Activated CD8-positive, alpha-beta T cell treated with anti-CD3 and anti-CD28 coated beads, Interleukin-2, amount 10 ng/mL, durations not matched to agents 7 days and 5 days (primary cell): ENCODE measurements at places on chromosomes 7 and 10. TPM values are rescaled to one million over a fixed set of nuclear protein-coding genes. Genes with fewer than 3 reads are reported as not detected.

GRCh38 chr7:127733986-127734385 lies 82.0 kb downstream of the SND1 start:
- no peak for DNase-seq

GRCh38 chr7:112753298-112753697 lies 36.9 kb downstream of the TMEM168 start:
- no peak for DNase-seq

DNA sequence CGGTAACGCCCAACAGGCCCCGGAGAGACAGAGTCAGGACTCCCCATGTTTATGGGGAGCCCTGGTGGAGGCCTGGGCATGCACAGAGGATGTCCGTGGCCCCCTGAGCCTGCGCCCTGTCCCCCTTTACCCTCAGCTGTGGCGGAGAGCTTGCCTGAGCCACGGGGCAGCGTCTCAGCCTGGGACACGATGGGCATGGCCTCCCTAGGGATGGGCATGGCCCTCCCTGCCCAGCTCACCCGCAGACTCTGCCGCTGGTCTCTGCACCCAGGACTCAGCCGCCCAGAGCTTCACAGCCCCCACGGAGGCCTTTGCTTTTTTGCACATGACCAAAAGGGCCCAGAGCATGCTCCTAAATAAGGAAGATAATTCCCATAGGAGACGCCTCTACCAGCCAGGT lies 394.2 kb downstream of the PTPRN2 start:
- DNase-seq: no peak

DNA sequence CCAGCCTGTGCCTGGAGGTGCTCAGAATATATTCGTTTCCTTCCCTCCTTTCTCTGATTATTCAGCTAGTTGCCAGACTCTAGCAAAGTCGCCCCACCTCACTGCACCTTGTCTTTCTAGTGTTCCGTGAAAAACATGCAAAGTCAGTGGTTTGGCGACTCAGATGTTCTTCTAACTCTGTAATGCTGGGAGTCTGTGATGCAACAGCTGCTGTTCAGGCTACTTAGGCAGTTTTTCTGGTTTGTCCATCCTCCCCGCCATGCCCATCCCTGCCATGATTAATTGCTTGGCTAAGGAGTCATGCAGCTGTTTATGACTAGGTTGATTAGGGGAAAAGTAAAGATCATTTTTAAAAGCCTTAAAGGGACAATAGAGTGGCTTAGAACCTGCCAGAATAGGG lies 99.4 kb downstream of the MTPN start:
- DNase-seq: no peak

- no peak for DNase-seq
Observed at GRCh38 chr10:14004536-14004935, 326.2 kb downstream of the FRMD4A start.

DNA sequence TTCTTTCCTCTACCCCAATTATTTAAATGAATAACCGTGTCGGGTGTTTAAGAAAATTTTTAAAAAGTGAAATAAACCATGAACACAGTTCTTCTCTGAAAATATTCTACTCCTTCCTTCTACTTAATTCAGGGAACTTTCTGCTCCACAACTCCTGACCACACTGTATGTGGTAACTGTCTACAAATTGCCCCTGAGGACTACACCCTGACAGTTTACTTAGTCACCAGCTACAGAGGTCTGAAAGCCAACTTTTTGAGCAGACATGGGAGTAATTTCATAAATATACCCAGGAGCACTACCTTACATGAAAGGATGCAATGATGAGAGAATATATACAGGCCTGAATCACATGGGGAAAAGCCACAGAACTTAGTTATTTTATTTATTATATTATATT lies 523.2 kb upstream of the SORCS1 start:
- no peak for DNase-seq

- DNase-seq: no peak
Observed at GRCh38 chr7:23207021-23207420, 25.2 kb downstream of the NUP42 start.

DNA sequence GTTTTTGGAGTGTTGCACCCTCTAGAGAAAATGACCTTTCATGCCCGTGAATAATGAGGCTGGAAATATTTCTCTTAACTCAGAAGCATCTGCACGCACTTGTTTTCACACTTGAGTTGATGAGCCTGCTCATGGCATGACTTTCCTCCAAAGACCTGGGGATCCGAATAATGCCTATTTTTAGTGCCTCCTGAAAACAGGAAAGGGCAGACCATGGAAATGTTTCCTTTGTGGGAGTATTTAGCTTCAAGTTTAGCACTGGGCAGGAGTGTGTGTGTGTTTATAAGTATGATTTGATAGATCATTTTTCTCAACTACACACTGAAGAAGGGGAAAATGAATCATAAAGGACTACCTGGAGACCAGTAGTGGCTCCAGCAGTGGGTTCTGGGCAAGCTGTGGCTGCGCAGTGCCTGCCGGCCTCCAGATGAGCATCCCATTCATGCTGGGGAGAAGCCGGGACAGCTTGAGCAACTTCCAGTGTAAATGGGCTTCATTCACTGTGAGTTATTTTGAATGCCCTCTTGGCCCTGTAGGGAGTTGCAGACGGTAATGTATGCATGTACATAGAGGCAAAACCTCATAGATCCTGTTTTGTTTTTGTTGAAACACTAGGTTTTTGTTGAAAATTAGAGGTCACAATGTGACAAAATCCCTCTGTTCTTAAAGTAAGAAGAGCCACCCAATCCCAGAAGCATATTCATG lies 117.8 kb upstream of the INSYN2A start:
- no peak for DNase-seq

DNA sequence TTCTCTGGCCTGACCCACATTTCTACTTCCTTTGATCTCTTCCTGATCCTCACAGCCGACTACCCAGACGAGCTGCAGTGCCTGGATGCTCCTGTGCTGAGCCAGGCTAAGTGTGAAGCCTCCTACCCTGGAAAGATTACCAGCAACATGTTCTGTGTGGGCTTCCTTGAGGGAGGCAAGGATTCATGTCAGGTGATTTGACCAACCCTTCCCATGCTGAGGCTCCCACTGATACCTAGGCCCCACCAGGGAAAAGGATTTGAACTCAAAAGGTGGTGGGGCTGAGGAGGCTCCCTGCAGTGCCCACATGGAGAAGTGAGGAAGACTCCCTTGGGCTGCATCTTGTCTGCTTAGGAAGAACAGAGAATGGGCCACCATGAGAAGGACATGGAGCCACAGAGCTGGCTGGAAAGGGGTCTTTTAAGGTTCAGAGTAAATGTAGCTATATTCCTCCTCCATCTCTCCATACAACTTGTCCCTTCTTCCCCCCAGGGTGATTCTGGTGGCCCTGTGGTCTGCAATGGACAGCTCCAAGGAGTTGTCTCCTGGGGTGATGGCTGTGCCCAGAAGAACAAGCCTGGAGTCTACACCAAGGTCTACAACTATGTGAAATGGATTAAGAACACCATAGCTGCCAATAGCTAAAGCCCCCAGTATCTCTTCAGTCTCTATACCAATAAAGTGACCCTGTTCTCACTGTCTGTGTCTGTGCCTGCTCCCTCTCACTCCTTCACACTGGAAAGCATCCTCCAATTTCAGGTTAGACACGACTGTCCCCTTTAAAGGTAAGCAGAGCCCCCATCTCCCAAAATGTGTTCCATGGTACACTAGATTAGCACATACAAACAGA lies 3.3 kb downstream of the PRSS1 start:
- DNase-seq: no peak

DNA sequence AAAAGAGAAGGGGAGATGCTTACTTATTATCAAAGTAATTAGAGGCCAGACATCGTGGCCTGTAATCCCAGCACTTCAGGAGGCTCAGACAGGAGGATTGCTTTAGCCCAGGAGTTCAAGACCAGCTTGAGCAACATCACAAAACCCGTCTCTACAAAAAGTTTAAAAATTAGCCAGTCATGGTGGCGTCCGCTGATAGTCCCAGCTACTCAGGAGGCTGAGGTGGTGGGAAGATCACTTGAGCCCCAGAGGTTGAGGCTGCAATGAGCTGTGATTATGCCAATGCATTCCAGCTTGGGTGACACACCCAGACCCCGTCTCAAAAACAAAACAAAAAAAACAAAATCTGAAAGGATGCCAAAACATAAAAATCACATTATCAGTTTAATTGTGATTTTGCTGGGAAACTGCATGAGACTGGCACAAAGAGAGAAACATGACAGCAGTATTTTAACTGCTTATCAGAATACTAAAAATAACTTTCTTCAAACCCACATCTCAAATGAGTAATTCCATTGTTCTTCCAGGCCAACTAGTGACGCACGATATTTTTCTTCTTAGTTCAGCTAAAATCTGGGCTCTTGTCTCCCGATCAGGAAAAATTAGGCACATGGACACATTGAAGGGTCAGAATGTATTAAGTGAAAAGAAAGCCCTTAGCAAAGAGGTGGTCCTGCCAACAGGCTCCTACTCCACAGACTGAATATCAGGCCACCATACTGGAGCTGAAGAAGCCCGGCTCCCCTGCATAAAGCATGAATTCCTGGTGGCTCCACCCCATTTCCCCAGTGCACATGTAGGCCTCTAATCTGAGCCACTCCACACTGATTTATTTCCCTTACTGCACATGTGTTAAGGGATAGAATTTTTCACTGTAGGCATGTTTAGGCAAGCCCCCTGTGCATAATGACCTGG lies 9.6 kb upstream of the CCM2 start:
- no peak for DNase-seq

DNA sequence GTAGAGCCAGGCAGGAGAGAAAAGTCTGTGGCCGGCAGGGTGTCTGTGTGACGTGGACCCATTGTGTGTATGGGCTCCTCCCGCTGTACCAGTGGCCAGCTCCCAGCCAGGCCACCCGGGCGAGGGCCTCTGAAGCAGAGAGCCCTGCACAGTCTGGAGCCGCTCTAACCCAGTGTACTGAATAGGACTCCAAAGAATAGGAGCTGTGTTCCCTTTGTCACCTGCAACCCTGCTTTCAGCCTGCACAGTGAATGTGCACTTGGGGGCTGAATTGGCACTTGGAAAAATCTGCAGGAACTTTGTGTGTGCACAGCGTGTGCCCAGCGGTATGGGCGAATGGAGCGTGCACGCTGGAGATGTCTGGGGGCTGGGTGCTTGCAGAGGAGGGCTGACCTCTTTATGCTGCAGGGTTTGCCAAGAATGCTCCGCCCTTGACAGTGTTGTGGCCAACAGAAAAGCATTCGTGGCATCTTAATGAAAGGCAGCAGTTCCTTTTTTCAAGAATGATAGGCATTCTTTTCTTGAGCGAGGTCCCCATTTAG lies 216.2 kb downstream of the AUTS2 start:
- no peak for DNase-seq

GRCh38 chr7:128094686-128095085 lies 63.4 kb upstream of the LRRC4 start:
- no peak for DNase-seq

DNA sequence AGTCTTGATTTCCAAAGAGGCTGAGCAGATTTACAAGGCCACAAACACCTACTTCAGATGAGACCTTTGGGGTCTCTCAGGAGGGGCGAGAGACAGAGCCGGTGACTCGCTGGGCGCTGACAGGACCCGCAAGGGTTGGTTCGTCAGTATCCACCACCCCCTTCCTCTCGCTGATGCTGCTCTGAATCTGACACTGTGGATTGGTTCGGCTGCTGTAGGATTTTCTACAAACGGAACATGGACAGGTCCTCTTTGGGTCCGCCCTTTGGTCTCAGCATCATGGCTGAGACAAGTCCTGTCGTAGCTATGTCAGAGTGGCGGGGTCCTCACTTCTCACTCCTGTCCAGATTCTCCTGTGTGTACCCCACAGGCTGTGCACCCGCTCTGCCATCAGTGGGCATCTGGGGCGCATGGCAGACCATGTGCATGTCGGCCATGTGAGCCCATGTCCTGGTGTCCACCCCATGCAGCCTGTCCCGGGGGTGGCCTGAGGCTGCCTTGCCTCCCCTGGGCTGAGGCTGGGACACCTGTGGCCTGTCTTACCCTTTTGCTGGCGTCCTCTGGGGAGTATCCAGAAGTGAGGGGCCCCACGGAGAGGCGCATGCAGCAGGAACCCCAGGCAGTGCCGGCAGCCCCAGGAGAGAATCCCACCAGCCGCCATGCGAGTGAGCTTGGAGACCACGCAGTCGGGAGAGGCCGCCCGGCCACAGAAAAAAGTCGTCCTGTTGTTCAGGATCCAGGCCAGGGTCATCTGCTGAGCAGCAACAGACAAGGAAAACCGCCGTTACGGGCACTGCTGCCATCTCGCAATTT lies 21.6 kb upstream of the FAM20C start:
- no peak for DNase-seq

DNA sequence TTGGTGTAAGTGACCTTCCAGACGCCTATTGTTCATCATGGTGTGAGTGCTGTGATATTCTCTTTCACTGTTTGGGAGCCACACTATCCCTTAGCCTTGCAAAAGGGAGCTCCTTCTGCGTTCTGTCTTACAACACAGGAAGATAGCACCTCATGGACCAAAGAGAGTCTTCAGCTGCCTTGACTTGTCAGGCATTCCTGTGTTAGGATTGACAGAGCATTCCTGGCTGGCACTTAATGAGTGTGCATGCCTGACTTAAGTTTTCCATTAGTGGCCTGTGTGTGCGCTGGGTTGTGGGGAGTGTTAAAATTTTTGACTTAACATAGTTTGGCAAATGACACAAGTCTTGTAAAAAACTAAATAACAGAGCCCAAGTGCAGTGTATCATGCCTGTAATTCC lies 21.9 kb upstream of the MSRB2 start:
- no peak for DNase-seq

DNA sequence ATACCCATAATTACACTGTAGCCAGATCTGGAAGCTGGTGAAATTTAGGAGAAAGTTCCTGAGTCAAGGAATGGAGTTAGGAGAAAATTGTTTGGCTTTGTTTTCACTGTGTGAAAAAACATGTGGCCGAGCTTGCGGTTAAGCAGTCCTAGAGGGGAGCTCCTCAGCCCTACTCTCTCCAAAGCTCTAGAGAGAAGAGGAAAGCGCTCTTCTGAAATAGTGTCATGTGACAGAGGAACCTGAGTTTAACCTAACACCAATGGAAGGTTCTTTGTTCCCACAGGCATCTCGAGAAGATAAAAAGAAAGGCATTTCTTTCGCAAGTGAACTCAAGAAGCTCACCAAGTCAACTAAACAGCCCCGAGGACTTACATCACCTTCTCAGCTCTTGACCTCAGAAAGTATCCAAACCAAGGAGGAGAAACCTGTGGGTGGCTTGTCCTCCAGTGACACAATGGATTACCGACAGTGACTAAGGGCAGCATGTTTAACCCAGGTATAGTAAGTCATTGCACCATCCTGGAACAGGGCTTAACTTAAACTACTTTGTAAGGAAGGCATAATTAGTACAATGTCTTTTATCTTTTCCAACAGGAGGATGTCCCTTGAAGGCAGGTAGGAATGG lies 38.0 kb downstream of the NOC3L start:
- DNase-seq: no peak

DNA sequence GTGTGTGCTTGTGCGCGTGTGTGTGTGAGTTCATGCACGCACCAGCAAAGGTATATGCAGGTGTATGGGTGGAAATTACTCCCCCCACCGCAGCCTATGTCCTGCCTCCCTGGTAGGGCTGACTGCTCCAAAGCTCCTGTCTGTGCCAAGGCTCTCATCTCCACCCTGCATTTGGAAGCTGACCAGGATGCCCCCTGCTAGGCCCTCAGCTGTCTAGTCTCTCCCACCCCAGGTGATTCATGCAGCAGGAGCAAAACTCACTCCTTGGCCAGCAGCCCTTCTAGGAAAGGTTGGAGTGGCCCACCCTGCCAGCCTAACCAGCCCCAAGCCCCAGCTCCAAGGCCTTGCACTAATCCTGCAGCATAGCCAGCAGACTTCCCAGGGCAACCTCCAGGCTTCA lies 148.4 kb downstream of the GRID1 start:
- no peak for DNase-seq

Gene PAPOLB
- not detected for total RNA-seq

Gene SLC26A5
- not detected for total RNA-seq

Gene OPALIN
- total RNA-seq: not detected

Gene VIPR2
- not detected for total RNA-seq

Gene TMEM213
- total RNA-seq: not detected

Gene MEIG1
- total RNA-seq: not detected

Gene SCART1
- total RNA-seq: 2.7 TPM

Gene PTPN20
- not detected for total RNA-seq

Gene DGKI
- not detected for total RNA-seq
